ENCODE measurements at places on chromosomes 5 and 9.

DNA sequence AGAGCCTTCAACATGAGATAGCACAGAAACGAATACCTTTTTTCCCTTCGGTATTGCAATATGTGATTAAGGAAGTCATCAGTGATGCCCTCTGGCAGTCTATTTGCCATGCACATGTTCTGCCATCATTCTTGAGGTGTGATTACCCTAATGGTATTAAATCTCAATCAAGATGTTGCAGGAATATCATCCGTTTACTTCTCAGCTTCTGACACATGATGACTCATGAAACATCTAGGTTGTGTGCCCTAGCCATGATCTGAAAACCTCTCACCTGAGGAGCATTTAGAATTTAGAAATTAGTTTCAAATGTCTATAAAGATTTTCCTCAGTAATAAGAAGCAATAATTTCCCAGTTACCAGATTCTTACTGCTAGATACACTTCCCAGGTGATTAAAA, 209.1 kb downstream of the ADGRV1 start:
- DNase-seq = no peak

DNA sequence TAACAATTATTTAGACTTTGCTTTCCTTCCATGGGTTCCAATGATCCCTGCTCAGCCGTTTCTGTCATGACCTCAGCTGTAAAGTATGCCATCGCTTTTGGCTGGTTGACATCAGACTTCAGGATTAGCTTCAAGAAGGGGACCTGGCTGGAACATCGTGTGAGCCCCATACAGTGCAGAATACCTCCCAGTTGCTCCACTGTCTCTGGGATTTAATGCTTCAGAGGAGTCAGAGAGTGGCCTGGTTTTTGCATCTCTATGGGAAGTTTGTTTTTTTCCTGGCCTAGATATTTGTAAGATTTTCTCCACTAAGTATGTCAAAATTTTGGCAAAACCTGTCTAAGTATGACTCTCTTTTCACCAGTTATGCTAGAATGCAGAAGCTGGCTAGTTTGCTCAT, 216.9 kb downstream of the GABBR2 start:
- DNase-seq = no peak

DNA sequence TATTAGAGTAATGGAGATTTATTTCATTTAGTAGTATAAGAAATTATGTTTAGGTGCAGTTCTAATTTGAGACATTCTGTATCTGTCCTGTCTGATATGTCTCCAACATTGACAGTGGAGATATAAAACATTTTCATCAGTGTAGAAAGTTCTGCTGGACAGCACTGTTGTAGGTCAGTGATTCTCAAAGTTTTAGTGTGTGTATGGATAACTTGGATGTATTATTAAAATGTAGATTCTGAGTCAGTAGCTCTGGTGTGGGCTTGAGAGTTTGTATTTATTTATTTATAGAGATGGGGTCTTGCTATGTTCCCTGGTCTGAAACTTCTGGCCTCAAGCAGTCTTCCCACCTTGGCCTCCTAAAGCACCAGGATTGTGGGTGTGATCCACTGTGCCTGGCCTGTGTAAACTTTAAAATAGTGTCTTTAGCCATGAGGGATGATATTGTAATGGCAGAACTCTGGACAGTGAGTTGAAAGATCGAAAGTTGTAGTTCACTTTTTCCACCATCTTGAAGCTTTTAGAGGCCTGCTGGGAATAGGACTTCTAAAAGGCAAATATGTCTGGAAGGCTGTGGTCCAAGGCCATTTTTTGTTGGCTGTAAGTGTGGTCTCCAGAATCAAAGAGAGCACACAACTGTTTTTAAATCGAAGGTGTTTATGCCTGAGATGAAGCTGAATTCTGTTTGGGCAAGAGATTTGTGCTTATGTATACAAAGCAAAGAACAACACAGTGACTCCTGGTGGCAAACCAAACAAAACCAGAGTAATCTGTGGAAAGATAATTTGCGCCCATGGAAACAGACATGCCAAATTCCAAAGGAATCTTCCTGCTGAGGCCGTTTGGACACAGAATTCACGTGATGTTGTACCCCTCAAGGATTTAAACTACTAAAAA, 12.4 kb downstream of the UBAP1 start:
- DNase-seq = no peak

- no peak for DNase-seq
Observed at GRCh38 chr5:136781464-136781863, 416.1 kb upstream of the TRPC7 start.

GRCh38 chr9:89526667-89527066, 28.8 kb upstream of the SEMA4D start:
- DNase-seq = no peak

GRCh38 chr9:124309667-124310084, 51.9 kb downstream of the NEK6 start:
- no peak for DNase-seq

DNA sequence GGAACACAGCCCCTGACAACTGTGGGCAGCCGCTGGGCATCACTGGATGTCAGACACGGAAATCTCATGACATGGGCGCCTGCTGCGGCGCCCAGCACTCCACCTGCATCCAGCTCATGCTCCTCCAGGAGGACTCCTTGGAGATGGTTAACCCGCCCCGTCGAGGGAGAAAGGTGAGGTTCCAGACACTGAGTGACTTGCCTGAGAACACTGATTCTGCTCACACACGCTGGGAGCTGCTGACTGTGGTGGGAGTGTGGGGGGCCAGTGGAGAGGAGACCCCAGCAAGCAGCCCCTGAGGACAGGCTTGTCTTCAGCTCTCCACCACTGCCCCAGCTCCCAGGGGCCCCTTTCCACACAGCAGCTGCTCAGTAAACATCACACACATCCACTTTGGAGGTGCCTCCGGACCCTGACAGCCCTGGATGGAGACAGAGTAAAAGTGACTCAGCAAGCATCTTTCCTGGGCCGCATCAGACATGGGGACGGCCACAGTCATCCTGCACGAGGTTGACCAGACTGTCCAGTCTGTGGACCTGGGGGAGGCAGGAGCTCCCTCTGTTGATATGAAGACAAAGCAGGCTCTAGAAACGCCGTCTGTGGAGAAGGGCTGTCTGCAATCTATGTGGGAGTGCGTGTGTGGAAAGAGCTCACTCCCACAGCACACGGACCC, 283.7 kb upstream of the IRX4 start:
- no peak for DNase-seq

GRCh38 chr5:99795031-99795430, 740.1 kb upstream of the FAM174A start:
- DNase-seq = no peak

GRCh38 chr5:104096451-104096850, 533.9 kb upstream of the NUDT12 start:
- no peak for DNase-seq

GRCh38 chr9:119677811-119678505, 308.7 kb upstream of the BRINP1 start:
- no peak for DNase-seq

DNA sequence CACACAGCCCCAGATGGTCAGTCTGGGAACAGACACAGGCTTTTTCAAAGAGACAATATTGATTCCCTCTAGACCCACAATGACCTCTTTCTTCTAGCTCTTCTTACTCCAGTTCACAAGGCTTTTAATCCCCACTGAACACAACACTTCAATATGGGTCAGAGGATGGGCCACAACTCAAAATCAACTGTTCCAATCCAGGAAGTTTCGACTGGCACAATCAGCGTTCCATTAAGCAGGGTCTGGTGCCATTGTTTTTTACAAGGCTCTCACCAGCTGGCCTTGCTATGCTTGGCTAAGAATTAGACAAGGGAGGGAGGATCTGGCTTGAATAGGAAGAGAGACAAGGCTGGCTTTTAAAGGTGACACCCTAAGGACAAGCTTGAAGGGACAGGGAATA, 199.4 kb upstream of the SLC24A2 start:
- no peak for DNase-seq

DNA sequence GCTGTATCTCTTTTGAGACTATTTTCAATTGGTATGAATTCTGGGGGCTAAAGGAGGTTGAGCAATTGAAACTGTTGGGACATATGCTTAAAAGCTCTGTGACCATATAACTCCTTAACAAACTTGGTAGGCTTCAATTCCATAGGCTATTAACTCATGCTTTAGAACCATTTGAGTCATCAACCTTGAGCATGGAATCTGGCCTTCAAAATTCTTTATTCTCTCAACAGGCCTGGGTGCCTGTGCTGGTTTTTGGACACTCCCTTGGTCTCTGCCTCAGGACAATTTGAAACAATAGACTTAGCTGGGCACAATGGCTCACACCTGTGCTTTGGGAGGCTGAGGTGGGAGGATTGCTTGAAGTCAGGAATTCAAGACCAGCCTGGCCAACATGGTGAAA, 61.4 kb upstream of the EPB41L4A start:
- DNase-seq = no peak

DNA sequence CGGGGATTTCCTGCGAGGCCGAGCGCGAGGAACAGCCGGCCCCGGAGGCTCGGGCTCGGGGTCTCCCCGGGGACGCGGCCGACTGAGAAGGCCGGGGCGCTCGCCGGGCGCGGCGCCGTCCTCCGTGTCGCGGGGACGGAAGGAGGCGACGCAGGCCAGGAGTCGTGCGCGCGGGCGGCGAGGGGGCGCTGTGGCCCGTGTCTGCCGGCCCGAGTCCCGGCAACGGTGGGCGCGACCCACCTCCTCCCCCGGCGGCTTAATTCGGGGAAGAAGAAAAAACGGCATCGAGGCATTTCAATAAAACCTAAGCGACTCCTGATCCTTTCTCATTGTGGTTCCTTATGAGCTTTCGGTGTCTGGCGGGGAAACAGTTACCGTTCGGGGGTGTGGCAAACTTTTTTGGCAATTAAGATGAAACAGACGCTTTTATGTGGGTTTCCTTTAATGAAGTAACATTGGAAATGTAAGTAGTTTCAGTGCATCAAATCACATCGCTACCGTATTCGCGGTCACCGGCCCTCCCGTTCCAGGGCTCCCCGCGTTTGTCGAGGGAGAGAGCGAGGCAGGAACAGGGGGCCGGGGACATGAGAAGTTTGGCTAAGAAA, 3.7 kb upstream of the IRX2 start:
- no peak for DNase-seq

GRCh38 chr5:37071901-37072581, 177.1 kb downstream of the CPLANE1 start:
- DNase-seq = no peak

DNA sequence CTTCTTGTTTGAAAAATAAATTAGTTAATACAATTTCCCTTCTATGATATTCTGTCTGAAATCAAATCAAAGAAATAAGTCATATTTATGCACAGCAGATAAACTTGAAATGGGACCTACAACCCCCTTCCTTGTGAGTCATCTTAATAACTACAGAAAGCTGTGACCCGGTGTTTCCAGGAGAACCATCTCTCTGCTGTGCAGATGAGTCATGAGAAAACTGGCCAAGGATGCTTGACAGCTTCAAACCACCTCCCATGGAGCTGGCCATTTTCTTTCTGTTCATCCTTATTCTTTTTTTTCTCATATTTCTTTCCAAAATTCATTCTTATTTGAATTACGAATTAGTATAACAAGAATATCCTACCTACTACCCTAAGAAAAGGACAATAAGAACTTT, 43.4 kb upstream of the NR4A3 start:
- DNase-seq = no peak

GRCh38 chr9:16532681-16533450, 337.6 kb downstream of the BNC2 start:
- no peak for DNase-seq

DNA sequence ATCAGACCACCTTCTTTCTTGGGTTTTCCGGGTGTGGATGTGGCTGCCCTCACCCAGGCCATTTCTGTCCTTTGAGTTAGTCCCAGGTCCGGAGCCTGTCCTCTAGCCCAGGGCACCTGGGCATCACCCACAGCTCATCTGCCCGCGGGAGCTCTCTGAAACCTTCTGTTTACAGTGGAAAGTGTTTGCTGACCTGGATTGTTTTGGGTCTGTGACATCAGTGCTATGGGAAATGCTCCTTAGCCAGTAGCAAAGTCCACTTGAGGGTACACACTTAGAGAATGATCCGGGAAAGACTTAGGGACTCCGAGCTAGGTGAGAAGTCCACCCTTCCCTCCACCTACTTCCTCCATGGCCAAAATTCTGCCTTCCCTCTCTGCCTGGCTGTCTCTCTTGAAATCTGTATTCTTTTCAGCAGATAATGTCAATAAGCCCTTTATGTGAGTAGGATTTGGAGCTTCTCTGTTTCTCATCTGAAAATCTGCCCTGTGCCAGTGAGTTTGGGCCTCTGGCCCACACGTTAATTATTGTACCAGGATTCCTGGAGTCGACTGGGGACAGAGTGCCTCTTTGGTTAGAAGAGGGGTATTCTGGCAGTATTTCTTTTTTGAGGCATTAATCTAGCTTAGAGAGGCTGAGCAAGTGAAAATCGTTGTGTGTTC, 19.9 kb downstream of the ABLIM3 start:
- DNase-seq = no peak

DNA sequence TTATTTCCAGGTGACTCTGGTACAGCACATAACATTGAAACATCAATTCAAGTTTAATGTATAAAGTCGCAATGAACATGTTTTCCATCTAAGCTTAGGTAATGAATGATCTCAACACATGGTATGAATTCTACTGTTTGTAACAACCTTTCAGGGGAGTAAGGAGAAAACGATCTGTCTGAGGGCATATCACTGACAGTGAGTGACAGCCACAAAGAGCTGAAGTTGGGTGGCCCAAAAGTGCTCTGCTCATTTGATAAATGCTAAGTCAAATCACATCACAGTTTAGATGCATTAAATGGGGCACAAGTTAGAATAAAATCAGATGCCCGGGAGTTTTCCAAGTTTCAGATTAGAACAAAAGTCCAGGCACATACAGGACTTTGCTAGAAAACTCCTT, 1.2 kb downstream of the FANCC start:
- no peak for DNase-seq

DNA sequence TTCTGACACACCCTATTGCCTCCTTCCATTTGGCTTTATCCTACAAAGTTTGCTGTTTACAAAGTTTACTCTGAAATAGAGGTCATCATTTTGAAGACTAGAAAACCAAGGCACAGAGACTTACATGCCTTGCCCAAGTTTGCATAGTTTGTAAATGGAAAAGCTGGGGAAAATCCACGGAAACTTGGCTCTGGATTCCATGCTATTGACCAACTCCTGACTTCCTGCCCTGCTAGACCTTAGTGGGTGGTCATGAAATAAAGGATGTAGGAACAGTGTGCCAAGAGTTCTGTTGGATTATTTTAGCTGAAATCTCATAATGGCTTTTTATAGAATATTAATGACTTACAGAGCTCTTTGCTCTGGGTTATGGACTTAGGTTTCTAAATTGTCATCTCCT, 69.5 kb downstream of the GRIA1 start:
- no peak for DNase-seq

- no peak for DNase-seq
Observed at GRCh38 chr5:139651043-139651834, 3.1 kb downstream of the CXXC5 start.

- no peak for DNase-seq
Observed at GRCh38 chr9:112787978-112788377, 37.4 kb downstream of the SNX30 start.

Measured in memory B cell (primary cell).